Right ventricle myocardium superior (tissue), 1 donor: ENCODE measurements at places on chromosomes 1 and 21.

GRCh38 chr1:89905395-89906058 lies 84.7 kb downstream of the LRRC8D start:
- DNase-seq: no peak

DNA sequence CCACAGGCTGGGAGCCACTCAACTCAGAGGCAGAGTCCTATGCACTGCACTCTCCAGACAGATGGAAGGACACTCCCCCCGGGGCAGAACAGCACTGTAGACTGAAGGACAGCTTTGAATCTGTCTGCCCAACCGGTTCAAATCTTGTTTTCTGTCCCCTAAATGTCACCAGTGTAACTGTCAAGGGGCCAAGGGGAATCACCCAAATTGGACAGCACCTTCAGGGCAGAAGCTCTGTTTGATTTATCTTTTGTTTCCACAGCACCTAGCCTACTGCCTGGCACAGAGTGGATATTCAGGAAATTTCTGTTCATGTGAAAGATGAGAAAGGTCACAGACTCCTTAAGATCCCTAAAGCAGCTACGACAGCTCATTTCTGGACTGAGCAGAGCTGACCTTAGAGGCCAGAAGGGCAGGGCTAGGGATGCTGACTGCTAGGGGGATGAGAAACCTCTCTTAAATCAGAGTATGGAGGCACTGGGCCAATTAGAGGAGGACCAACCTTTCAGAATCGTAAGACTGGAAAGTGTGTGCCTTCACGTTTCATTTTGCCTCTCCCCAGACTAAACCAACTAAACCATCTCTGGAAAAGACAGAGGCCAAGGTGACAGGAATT lies 41.0 kb downstream of the ITPKB start:
- DNase-seq: no peak

DNA sequence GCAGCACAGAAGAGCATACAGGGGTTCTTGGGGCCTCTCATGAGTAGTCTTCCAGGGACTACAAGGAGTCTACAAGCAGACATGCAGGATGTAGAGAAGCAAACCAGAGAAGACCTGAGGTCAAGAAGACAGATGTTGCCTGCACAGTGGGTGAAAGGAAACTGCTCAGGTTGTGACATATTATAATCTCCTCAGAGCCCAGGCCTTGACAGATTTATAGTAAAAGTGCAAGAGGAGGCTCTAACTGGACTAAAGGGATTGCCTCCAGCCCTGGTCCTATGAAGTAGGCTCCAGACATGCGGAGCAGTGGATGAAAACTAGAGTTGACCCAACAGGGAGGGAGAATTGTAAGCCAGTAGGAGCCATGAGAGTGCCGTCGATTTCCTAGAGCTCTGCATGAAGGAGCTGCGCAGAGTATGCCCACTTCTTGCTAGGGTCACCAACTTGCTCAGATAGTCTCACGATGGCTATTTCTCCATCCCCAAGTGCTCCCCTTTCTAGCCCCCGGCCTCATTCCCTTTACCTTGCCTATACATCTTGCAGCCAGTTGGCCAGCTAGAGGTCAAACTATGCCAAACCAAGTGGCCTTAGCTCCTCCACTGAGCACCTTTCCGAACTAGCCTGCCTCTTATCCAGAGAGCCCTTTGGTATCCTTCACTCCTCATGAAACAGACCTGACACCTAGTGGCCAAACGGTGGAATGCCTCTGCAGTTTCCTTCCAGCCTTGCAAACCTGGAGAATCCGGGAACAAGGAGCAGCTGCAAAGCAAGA lies 36.2 kb upstream of the IPO9 start:
- DNase-seq: peak; percentile 79

DNA sequence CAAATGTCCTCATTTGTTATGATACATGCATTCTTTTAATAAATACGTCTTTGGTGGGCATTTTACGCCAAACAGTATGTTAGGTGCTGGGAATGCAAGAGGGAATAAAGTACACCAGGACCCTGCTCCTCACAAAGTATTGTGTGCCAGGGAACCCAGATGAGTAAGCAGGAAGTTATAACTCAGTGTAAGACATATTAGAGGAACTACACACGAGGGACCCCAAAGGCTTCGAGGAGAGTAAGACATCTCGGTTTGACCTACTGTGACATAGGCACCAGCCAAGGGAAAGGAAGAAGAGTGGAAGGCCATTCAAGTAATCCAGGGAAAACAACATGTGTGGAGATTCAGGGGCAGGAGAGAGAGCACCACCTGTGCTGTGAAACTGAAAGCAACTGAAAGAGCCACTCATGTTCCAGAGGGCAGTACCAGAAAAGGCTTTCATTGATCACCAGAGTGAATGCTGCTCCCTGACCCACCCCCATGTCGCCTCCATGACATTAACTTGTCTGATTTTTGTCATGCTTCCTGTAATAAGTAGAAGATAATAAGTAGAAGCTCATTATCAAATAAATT lies 542.5 kb upstream of the PKN2 start:
- DNase-seq: no peak

DNA sequence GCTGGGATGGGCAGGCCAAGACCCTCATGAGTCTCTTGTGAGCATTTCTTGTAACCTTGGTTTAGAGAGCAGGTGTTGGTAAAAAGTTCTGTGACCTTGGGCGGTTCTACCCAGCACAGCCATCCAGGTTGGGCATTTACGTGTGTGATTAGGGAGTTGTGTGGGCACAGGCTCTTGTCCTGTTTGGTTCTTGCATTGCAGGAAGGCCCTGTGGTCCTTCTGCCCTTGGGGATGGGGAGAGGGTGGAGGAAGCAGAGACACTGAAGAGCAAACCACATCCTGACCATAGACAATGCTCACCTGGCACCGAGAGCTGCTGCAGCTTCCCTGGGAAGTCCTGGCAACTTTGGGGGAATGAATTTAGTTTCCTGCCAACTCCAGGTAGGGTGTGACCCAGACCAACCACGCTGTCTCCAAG lies 25.6 kb downstream of the RNF187 start:
- no peak for DNase-seq

- DNase-seq: peak; percentile 85
These were observed at the start of gene UCK2 for GRCh38 chr1:165827268-165828102. Gene UCK2, plus strand, starts transcription at chr1:165827614. Its CDS starts 220 bp downstream, at chr1:165827834.

- no peak for DNase-seq
These were observed 111.1 kb downstream of the RERE start for GRCh38 chr1:8706291-8706690.

- DNase-seq: no peak
These were observed 71.9 kb downstream of the HIVEP3 start for GRCh38 chr1:41846625-41847405.

DNA sequence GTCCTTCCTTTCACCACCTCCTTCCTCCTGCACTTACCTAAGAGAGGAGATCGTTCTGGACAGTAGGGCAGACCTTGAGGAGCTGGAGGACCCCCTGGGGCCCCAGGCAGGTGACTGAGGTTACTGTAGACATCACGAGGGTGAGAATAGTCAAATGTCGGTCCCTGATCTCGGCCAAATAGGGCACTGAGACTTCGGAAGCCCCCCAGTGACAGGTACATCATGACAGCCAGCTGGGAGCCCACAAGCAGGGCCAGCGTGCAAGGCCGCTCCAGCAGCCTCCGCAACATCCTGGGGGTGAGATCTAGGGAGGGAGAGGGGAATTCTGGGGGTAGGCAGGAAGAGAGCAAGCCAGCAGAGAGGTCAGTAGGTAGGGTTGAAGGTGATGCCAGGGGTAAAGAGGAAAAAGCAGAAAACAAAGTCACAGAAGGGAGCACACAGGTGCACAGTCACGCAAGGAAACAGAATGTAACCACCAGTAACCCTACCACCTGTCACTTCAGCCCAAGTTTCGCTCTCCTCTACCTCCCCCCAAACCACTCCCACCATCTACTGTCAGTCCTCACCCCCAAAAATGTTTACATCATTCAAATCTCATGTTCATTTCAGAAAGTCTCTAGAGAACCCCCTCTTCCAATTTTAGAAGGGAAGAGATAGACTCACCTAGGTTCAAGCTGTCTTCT lies 1.4 kb downstream of the B4GALT3 start:
- DNase-seq: no peak

GRCh38 chr21:27595716-27596115 lies 628.8 kb upstream of the ADAMTS5 start:
- DNase-seq: no peak

GRCh38 chr1:9143250-9143649 lies 14.3 kb upstream of the GPR157 start:
- DNase-seq: peak; percentile 57

DNA sequence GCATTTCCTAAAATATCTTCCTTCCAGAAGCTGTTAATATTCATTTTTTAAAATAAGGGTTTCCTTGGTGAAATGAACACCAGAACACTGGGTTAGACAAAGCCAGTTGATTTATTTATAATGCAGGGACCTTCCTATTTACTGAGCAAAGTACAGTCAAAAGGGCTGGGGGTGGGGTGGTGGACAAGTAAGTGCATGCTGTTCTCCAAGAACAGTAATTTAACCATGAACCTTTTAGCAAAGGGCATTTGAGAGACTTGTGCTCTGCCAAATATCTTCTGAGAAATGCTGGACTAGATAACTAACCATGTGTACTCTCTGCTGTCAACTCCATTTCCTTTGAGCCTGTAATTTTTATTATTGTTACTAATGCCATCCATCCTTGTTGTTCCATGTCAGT lies 100.2 kb downstream of the OMA1 start:
- DNase-seq: no peak

GRCh38 chr1:1906185-1907097 lies 8.6 kb upstream of the CALML6 start:
- DNase-seq: peak; percentile 93

- no peak for DNase-seq
These were observed 41.3 kb downstream of the NRDC start for GRCh38 chr1:51837243-51837642.

DNA sequence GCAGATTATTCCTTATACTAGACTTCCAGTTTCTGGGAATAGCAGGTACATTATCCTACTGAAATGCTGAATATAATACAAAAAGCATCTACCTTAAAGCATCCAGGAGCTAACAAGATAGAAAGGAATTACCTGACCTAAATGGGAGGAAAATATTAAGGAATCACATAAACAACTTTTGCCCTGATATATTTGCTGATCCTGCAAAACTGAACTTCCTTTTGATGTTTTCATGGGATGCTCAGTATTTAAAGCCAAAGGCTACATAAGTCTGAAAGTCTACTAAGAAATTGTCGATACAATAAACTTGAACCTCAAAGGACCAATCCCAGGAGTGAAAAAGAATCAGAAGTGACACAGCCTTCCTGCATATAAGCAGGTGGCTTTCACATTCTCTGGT lies 85.6 kb upstream of the C1orf21 start:
- DNase-seq: no peak

GRCh38 chr1:1554926-1555915 lies 14.8 kb upstream of the TMEM240 start:
- DNase-seq: no peak

DNA sequence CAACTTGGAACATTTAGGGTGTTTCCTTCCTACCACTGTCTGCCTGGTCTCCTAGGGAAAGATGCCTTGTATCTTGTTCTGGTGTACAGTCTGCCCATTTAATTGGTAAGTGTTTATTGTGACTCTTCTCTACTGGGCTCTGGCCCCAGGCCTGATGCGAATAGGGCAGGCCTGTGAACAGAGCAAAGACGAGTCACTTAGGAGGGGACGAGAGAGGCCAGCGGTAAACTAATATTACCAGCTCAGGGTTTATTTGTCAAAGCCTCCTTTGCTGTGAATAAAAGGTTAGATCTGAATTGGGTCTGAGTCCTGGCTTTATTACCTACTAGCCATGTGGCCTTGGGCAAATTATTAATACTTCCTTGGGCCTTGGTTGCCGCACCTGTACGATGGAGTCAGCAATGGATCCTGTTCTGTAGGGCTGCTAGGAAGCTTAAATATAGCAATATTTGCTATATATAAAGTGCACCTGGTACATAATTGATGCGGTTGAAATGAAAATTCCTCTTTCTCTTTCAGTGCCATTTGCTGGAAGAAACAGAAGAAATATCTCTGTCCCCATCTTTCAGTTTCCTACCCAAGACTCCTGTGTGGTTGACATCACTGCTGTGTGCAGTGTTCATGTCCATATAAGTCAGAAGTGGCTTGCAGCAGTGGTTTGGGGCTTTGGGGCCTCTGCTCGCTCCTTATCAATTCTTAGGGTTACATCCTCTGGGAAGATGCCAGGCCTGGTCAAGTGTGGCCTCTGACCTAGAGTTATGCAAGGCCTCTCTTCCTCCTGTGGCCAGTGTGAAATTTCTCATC lies 32.4 kb downstream of the MAPKAPK2 start:
- DNase-seq: no peak

DNA sequence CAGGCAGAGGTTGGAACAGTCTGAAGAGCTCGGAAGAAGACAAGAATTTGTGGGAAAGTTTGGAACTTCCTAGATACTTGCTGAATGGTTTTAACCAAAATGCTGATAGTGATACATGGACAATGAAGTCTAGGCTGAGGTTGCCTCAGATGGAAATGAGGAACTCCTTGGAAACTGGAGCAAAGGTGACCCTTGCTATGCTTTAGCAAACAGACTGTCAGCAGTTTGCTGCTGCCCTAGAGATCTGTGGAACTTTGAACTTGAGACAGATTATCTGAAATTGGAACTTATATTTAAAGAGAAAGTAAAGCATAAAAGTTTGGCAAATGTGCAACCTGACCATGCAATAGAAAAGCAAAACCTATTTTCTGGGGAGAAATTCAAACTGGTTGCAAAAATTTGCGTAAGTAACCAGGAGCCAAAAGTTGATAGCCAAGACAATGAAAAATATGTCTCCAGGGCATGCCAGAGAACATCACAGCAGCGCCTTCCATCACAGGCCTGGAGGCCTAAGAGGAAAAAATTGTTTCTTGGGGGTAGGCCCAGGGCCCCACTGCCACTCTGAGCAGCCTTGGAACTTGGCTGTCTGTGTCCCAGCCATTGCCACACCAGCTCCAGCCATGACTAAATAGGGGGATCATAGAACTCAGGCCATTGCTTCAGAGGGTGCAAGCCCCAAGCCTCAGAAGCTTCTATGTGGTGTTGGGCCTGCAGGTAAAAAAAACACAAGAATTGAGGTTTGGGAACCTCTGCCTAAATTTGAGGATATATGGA lies 675.3 kb downstream of the LTN1 start:
- no peak for DNase-seq

DNA sequence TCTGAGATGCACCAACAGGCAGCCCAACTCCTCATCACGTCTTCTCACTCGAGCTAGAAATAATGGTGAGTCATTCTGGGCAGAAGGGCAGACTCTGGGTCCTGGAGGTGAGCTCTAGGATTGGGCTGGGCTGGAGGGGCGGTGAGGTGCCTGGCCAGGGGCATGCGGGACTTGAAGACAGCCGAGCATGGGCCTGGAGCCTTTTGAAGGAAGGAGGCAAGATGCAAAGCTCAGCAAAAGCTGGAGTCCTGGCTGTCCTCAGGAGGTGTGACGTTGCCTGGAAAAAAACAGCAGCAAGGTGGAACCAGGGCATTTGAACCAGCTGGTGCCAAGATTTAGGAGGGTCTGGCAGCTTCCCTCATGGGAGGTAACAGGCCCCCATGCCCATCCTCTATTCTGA lies 712 bp downstream of the KCNA2 start:
- DNase-seq: no peak

GRCh38 chr1:158930504-158930903 lies 848 bp upstream of the PYHIN1 start:
- no peak for DNase-seq

- DNase-seq: no peak
These were observed 199.6 kb upstream of the C1orf87 start for GRCh38 chr1:60273185-60273584.

GRCh38 chr1:205505076-205505729 lies 734 bp downstream of the CDK18 start:
- no peak for DNase-seq
